ENCODE measurements at places on chromosomes 6 and 20.

DNA sequence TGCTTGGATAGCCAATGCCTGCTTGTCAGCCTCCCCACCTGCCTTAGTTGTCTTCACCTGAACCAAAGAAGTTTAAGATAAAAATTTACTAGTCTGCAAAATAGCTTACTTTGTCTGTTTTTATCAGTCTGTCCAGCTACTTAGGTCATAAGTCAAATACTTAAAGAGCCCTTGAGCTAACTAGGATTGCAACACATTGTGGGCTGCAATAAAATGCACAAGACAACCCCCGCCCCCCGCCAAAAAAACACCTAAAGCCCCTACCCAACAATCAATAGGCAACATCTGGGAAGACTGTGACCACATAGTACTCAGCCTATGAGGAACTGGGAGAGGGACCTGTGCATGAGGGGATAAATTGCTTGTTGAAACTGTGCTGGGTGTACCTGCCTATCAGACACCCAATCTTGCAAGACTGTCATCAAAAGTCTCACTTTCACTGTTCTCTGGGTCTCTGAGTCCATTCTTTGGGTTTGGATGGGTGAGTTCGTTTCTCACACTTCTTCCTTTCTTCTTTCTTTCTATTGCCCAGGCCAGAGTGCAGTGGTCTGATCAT lies 27.3 kb upstream of the ABCC10 start:
- DNase-seq, result no peak

DNA sequence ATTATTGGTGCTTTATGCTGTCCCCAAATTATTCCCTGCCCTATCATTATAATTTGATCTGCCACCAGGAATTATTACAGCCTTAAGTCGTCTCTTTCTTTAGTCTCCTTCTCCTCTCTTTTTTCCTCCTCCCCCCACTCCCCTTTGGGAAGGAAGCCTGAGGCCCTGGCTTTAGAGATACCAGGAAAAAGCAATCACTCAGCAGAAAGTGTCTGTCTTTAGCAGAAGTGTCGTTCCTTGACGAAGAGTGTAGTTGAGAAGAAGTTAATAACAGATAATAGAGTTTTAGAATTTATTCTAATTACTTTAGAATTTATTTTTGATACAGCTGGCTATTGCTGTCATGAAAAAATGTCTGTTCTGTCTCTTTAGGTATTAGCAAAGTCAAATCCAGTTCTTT lies 16.5 kb downstream of the LIN28B start:
- DNase-seq, result no peak

GRCh38 chr20:6381887-6382286 lies 259.1 kb upstream of the FERMT1 start:
- DNase-seq, result peak; percentile 5

- no peak for DNase-seq
Observed at GRCh38 chr6:154161689-154162088, 122.6 kb downstream of the OPRM1 start.

DNA sequence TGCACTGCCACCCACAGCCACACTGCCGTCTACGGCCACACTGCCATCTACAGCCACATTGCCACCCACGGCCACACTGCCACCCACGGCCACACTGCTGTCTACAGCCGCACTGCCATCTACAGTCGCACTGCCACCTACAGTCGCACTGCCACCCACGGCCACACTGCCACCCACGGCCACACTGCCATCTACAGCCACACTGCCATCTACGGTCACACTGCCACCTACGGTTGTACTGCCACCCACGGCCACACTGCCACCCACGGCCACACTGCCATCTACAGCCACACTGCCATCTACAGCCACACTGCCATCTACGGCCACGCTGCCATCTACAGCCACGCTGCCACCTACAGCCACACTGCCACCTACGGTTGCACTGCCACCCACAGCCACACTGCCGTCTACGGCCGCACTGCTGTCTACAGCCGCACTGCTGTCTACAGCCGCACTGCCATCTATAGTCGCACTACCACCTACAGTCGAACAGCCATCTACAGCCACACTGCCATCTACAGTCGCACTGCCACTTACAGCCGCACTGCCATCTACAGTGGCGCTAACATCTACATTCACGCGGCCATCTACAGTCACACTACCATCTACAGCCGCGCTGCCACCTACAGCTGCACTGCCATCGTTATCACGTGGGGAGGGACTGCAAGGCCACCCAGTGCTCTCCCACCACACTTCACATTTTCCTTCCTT lies 154.6 kb upstream of the AFDN start:
- DNase-seq, result no peak

DNA sequence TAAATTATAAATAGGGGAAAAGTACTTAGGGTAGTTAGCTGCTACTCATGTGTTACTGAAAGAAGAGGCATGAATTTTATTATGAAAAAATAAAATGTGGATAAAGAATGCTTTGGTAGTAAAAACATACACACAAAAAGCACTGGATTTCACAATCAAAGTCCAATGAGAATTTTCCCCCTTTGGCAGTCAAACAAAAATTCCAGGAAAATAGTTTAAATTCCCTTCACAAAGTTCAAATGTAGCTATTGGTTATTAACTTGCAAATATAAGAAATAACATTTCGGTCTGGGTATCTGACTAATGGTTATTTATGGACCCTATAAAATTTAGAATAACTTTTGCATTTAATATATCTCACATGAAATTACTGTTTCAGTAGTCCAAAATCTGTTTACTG lies 210.4 kb downstream of the FOXC1 start:
- no peak for DNase-seq

DNA sequence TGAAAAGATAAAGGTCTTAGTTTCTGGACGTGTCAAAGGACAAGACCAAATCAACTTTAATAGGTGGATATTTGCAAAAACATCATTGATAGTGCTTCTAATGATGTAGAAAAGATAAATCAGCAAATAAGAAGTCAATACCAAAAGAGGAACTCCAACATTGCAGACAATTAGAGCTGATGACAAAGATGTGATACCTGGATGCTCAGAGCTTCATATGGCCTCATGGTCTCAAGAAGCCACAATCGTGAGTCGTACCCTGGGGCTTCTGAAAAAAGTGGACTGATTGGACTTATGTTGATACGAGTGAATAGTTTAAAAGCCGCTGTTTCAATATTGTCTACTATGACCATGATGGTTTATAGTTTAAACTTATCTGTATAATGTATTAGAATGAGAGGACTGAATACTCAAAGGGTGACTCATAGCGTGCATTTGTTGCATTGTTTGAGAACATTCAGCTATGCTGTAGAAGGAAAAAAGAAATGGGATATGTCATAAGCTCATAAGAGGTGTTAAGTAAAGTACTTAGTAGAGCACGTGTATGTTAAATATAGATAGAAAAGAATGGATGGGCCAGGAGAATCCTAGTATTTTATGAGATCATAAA lies 54.6 kb upstream of the RIPOR2 start:
- no peak for DNase-seq

DNA sequence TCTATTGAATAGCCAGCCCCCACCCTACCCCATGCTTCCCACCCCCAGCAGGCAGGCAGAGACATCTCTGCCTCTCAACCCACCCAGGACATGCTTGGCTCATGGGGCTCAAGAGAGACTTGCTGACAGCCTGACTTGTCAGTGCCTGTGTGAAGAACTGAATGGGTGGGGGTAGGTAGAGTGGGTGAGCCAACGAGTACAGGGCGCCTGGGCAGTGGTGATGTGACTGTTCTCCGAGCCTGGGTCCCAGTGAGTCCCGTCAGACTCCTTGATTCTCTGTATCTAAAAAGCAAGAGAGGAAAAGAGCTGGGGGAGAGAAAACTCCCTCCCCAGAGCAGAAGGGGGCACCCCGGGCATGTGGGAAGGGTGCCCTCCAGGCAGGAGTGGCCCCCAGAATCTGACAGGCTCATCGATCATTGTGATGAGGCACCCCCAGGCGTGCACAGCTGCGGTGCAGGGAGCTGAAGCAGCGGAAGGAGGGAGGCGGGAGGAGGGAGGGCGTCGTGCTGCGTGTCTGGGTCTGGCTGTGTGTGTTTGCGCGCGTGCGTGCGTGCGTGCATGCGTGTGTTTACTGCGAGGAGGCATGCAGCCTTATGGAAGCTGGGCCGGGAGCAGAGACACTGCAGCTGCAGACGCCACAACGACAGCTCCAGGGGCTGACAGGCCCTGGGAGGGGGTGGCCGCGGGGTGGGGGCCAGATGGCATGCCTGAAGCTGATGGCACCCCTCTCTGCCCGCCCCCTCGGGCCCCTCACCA lies 40.2 kb downstream of the FOXP4 start:
- no peak for DNase-seq

DNA sequence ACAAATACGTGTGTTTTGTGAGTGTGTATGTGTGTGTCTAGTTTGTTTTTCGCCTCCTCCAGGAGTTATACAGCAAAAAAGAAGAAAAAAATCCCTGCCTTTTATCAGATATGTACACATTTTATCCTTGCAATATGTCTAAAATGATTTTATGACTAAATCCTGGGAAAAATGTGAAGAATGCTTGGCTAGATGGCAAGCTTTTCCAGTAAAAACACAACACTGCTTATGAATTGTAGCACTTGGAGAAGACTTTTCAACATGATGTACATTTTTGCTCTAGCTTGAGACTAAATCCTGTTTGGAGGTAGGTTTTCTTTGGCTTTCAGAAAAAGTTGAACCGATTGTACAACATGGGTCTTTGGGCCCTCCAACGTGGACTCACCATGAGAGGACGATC lies 160.2 kb downstream of the GMPR start:
- no peak for DNase-seq

DNA sequence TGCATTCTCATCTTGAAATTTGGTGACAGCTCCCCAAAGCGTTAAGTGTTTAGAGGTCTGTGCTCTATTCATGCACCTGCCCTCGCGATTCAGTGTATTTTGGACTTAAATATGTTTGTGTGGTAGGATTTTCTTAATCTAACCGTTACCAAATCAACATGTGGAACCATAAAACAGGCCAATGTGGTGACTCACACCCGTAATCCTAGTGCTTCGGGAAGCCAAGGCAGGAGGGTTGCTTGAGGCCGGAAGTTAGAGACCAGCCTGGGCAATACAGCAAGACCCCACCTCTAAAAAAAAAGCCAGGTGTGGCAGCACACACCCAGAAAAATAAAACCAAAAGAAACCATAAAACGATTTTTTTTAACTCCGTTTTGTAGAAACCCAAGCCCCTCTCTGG lies 31.5 kb downstream of the PYGB start:
- peak; percentile 1 for DNase-seq

DNA sequence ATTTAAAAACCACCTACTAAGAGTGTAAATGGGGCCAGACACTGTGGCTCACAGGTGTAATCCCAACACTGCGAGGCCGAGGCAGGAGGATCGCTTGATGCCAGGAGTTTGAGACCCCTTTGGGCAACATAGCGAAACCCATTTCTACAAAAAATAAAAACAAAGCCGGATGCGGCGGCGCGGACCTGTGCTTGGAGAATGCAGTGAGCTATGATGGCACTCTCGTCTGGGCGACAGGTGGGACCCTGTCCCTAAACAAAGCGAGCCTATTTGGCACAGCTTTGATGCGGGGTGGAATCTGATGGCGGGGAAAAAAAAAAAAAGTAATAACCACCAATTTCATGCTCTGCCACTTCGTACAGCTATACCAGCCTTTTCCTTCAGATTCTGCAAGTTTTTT lies 1.1 kb downstream of the TCP1 start:
- peak; percentile 5 for DNase-seq

GRCh38 chr6:150865406-150866146 lies at the start of gene MTHFD1L:
MTHFD1L (plus strand) TSS chr6:150865702; CDS start chr6:150865823, 121 bp downstream.
- peak; percentile 73 for DNase-seq

GRCh38 chr6:3119040-3119723 lies 671 bp downstream of the BPHL start:
- no peak for DNase-seq

DNA sequence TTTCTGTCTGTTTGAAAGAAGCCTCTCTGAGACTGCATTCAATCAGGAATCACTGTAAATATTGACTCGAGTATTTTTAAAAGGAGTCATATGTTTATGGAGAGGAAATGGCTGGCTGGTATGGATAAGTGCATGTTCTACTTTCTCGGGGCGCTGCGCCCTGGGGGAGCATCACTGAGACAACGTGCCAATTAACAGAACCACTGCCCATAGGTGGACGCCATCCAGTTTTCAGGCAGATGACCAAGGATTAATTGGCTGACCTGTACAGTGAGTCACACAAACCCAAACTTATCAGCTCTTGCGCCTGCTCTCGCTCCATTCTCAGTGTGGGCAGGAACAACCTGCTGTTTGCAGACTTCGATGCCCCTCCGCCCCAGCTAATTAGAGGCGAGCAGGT lies 571.2 kb downstream of the QKI start:
- DNase-seq, result no peak

DNA sequence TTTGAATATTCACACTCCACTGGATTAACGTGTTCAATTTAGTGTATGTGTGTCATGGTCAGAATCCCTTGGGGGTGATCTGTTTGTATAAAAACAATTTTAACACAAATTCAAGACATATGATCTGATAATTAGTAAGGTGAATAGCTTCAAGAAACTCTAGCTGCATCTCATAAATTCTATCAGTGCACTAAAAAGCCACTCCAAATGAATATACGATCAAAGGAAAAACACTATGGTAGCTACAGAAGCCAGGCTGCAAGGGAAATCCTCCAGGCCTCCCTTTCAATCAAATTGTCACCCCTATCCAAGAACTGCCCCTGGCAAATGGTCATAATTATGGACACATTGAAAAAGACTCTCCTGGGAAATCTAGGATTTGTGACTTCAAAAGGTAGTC lies 9.4 kb upstream of the RAE1 start:
- DNase-seq, result no peak

DNA sequence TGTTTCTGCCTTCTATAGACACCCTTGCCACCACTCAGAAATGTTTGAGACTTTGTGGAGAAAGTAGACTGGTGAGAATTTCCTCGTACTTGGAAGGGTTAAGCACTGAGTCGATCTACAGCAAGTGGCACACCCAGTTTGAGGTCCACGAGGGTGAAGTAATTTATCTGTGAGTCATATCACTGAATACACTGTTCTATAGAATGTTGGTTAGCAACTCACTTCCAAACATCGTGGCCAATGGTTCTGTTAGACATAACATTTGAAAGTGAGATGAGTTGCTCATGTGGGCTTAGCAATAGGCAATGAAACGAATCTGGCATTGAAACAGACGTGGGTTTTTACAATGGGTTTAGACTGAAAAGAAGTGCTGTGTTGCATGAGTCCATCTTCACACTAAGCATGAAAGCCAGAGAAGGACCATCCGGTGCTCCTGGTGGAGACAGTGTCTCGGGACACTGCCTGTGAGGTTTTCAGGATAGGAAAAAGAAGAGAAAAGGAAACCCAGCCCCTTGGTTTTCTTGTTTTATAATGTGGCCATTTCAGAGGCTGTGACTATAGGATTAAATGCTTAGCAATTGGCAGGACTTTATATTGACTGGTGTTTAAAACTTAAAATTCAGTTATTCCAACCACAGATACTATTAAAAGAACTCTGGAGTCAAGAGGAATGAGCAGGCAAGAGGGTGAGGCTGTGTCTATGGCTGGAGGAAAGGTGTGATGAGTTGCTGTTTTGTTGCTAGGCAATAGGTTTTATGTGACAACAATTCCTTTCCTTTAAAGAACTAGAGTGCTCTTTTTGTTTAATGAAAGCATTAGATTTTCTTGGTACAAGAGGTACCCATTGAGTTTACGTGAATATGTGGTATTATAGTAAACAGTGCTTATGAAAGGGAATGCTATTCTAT lies 31.0 kb upstream of the EZR start:
- DNase-seq, result peak; percentile 20

Measured in thyroid gland (tissue), 4 donors.